ENCODE measurements at places on chromosomes 6 and 20.

DNA sequence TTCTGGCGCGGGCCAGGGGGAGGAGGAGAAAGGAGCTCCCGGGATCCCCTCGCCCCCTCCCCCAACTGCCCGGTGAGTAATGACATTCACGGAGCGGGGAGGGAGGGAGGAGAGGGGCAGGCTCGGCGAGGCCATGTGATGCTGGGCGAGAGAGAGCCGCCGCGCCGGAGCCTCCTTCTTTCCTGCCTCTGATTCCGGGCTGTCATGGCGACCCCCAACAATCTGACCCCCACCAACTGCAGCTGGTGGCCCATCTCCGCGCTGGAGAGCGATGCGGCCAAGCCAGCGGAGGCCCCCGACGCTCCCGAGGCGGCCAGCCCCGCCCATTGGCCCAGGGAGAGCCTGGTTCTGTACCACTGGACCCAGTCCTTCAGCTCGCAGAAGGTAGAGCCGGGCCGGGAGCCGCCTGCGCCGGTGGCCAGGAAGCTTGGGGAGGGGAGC lies at the start of gene GDAP1L1:
GDAP1L1 (plus strand) TSS at position 178 of the 441 bp plus-strand sequence; CDS start at position 205, 27 bp downstream.
- no peak for DNase-seq

- no peak for DNase-seq
Measured at GRCh38 chr6:28446818-28447511, 3.7 kb upstream of the ZSCAN23 start.

DNA sequence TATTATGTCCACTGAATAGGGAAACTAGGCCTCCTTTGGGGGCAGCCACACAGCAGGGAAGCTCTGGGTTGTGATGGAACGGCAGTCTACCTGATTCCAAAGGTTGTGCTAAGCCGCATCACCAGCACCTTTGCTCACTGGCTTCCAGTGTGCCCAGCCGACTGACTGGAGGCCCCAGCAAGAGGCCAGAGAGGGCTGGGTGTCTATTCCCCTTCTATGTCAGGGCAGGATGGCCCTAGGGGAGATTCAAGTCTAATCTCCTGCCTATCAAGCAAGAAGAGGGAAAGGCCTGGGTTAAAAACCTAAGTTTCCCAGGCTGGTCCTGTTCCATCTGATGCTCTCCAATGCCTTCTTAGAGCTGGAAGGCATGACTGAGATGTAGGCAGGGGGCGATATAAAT lies 53.6 kb downstream of the JPH2 start:
- no peak for DNase-seq

DNA sequence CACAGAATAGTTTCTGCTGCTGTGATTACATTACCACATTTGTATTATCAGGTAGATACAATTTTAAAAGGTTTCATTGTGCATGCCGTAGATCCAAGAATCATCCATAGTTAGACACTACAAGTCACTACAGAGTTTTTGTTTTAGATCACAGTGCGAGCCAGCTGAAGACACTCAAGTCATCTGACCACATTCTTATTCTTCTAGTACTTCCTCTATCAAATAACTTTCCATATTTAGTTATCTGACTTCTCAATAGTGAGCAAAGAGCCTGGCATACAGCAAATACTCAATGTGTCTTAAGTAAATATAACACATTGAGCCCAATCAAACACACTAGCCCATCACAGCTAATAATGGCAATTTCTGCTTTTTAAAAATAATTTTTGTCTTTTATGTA lies 195.4 kb downstream of the ASCC3 start:
- DNase-seq = no peak

- DNase-seq = no peak
Measured at GRCh38 chr6:25359191-25359861, 80.2 kb downstream of the CARMIL1 start.

DNA sequence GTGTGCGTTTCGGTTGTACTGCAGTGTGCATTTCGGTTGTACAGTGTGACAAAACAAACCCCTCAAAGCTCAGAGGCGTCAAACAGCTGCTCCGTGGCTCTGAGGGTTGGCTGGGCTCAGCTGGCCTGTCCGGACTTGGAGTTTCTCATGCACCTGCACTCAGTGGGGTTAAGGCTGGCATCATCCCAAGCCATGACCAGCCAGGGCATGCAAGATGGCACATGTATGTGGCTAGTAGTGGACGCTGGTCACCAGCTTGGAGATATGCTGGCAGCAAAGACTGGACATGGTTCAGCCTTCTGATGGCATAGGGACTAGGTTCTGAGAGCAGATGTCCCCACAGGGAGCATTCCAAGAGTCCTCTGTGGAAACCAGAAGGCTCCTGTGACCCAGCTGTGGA lies 187.2 kb downstream of the CDH4 start:
- DNase-seq = no peak

GRCh38 chr6:157282284-157282683 lies 41.0 kb downstream of the TMEM242 start:
- no peak for DNase-seq

DNA sequence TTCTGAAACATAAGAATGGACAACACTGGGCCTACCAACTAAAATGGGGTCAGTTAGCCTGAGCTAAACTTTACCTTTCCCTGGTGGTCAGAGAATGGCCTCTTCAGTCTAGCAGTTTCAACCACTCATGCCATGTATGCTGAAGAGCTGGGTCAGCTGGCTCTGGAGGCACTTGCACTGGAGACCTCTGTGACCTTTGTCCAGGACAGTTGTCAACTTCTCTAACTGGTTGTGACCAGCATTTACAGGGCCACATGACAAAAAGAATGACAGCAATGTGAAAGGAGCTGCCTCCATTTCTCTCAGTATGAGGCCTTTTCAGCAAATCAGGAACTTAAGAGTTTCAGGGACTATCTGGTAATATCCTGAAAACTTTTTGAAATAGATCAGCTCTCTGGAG lies 59.9 kb upstream of the TMEM30A start:
- DNase-seq = no peak

GRCh38 chr6:90293319-90293953 lies 3.2 kb downstream of the BACH2 start:
- DNase-seq = no peak

DNA sequence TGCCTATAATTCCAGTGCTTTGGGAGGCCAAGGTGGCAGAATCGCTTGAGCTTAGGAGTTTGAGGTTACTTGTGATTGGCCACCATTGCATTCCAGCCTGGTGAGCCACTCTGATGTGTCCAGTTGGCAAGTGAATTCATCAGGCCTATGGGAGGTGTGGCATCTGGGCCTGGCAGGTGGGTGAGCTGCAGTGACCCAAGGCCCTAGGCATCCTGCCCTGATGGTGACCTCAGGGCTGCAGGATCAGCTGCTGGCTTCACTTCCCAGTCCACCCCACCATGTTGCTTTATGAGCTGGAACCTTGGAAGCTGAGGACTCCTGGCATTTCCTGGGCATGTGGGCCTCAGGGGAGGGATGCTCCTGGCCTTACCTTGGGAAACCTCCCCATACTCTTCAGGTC lies 20.5 kb downstream of the RSPH9 start:
- DNase-seq = no peak

DNA sequence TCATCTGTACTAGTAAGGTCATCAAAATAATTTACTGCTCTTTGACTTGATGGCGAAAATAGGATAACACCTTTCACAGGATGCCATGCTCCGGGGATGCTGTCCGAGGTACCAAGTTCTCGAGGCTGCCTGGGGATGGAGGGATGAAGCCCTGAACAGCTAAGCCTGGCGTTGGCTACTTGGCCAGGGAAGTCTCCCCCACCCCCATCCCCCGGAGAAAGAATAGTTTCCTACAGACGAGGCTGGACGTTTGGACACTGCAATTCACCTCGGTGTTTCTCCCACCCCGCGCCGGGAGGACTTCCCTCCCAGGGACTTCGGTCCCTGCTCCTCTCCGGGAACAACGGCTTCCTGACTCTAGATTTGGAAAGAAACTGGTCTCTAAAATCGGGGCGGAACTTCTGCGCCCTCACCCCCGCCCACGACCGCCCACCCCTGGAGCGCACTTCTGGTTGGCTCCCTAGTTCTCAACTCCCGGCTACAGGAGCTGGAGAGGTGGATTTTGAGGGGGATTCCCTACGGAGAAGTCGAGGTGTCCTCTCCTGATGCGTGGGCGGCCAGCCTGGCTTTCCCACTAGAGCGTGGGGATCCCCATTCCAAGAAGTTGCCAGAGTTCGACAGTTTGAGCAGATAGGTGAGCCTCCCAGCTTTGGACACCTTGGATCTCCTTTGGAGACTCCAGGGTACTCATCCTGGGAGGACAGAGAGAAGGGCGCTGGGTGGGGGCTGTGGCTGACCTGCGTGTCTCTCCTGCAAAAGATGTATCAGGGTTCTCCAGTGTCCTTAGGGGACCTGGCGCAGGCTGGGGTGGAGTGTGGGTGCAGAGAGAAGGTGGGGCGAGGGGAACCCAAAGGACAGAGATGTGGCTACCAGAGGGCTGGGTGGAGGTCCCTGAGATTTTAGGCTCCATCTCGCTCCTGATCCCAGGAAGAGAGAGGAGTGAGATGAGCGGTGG lies 1.1 kb downstream of the PCSK2 start:
- DNase-seq = no peak

DNA sequence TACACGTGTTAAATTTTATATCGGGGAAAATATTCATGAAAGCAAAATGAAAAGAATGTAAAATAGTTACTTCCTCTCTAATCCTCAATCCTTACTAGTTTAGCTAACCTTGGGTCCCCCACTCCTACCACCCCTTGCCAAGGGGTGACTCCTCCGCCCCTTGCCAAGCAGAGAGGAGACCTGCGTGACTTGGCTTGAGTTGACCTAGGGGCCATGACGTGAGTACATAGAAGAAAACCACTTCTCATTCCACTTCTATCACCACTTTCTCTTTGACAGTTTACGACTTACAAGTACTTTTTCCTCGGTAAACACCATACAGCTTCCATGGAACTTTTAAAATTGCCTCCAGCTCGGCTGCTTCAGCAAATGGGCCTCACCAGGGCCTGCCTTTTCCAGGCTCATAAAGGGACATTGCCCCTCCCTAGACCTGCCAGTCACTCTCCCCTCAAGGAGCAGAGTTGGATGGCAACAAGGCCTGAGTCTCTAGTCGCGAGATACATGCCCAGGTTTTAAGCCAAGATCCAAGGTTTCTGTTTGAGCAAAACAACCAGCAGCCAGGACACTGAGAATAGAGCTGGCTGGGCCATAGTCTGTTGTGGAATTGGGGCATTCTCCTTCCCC lies 29.9 kb downstream of the SDCBP2 start:
- no peak for DNase-seq

GRCh38 chr6:52872031-52872430 lies 31.4 kb upstream of the GSTA5 start:
- no peak for DNase-seq

DNA sequence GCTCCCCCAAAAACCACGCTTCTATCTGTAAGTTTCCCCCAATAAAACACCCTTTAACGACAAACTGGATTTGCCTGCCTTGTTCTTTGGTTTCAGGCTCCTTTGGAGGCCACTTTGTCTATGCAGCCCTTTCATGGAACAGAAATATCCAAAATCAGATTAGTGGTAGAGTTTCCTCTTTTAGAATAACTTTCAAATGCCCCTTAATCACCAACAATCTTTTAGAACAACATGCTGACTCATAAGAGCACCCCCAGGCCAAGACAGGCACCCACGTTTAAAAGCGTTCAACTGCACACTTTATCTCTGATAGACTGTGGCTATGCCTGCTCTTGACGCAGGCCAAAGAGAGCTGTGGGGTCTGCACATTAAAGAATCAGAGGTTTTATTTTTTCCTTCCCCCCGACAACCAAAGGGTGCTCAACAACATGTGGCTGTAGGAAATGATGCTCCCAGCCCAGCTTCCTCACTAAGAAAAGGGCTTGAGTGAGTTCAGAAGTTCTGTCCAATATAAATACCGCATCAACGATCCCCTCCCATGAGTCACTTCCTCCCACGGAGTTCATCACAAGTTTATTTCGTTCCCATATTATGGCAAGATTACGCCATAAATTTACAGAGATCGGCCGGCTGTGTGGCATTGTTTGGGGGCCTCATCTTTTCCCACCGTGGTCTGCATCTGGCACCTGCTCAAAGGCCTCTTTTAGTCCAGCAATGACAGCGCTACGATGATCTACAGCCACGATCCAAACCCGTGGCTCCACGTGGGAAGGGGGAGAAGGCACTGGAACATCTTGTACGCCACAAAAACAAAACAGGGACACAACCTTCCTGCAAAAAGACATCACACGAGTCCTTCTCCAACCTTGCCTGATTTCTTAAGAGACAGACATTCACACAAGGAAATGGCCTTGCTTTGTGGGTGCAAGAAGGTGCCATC lies 88.8 kb upstream of the NFATC2 start:
- peak; percentile 97 for DNase-seq

DNA sequence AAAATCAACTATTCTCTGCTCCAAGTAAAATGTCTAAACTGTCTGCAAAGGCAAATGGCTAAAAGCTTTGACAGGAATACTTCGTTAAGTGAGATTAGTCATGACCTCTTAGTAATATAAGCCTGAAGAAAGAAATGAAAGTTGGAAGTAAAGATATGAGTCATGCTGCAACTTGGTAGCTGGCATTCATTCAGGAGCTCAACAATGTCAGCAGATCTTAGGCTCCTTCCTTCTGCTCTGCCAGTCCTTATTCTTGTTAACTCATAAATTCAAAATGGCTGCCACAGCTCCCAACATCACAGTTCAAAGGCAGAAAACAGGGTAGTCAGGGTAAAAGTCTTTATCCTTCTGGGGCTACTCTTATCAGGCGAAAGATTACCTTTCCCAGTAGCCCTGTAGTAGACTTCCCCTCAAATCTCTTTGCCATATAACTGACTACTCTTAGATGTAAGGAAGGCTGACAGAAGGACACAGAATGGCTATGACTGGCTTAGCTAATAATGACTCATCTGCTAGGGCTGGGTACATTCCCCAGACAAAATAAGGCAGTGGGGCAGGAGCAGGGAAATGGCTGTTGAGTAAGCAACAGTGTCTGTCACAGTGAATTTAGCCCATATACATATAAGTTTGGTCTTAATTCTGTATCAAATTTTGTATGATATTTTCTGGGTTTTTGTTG lies 24.4 kb upstream of the C6orf62 start:
- DNase-seq = peak; percentile 97

DNA sequence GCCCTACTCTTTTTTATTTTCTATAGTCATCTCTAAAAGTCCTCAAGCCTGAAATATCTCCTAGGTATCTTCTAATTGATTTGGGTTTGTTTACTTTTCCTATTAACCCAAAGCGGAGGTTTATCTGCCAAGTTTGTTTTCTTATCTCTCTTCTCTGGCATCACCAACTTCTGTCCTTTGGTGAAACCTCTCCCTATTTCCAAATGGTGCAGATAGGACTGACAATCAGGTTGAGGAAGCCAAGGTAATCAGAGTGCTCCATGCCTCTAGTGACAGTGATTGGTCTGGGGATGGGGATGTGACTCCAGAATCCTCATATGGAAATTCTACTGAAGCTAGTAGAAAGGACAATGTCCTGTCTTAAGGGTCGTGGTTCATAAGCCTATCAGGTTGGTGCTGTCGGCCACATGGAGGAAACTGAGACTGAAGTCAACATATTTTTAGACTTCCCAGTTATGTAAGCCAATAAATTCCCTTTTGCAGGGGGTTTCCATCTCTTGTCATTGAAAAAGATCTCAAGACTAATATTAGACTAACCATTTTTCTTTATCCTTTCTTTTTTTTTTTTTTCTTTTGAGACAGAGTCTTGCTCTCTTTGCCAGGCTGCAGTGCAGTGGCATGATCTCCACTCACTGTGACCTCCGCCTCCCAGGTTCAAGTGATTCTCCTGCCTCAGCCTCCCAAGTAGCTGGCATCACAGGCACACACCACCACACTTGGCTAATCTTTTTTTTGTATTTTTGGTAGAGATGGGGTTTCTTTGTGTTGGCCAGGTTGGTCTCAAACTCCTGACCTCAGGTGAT lies 28.0 kb downstream of the KIF6 start:
- DNase-seq = no peak
